ENCODE measurements at places on chromosomes 16 and 17.

DNA sequence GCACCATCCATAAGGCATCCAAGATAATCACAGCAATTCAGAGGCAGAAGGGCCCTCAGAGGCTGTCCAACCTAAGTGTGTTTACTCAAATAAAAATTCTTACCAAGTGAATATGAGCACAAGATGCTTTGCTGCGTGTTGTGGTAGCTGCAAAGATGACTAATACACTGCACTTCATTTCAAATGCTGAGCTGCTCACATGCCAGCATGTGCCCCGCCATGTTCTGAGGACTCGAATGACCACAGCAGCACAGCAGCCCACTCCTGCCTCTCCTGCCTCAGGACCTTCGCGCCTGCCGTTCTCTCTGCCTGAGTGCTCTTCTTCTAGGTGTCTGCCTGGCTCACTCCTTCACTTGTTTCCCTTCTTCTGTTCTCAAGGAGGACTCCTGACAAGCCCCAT lies 19.0 kb downstream of the PIK3R5 start:
- no peak for DNase-seq

- DNase-seq, result peak; percentile 13
Observed at GRCh38 chr17:71764505-71764904, 356.3 kb upstream of the SOX9 start.

DNA sequence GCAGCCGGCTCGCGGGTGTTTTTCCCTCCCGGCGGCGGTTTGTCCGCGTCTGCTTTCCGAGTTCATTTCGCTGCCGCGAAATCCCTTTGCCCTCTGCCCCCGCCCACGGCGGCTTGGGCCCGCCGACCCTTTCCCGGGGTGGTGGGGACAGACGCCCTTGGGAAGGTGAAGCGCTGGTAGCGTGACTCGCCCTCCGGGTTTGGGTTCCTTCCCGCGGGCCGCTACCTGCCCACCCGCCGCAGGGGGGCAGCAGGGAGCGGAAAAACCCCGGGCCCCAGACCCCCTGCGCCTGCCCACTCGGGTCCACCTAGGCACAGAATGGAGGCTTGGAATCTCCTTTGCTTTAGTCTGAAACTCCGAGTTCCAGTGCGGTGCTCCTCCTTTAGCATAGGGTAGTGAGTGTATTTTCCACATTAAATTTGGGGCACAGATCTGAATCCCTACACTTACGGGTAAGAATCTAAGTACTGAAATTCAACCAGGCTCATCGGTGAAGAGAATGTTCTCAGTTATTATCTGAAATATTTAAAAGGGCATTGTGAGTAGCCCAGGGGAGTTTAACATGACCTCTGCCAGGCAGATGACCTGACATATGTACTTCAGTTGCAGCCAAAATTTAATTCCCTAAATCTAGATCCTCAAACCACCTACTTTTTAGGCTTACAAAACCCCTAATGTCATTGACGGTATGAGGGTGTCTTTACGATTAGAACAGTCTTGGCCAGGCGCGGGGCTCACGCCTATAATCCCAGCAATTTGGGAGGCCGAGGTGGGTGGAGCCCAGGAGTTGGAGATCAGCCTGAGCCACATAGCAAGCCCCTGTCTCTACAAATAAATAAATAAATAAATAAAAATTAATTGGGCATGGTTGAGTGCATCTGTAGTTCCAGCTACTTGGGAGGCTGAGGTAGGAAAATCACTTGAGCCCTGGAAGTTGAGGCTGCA lies 1.0 kb downstream of the NME2 start:
- DNase-seq, result no peak

GRCh38 chr17:55451203-55451641 lies 29.6 kb upstream of the MMD start:
- DNase-seq, result no peak

DNA sequence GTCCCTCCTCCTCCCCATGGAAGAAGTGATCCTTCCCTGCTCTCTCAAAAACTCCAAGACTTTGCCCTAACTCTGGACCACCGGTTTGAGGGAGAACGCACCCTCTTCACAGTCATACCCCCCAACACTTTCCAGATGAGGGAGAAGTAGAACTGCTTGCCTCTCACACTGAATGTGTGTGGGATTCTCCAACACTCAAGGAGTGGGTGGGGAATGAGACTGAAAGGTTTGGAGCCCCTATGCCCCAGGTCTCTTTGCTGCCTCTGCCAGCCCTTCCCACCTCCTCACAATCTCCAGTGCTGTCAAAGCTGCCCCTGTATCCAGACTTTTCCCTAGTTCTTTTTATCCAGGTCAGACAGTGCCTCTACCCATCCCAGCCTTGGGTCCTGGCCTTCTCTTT lies 11.4 kb downstream of the HOXB4 start:
- no peak for DNase-seq

GRCh38 chr16:86521236-86522197 lies 11.2 kb downstream of the FOXF1 start:
- DNase-seq, result no peak

- DNase-seq, result no peak
Observed at GRCh38 chr17:28967221-28968135, 16.2 kb upstream of the PHF12 start.

DNA sequence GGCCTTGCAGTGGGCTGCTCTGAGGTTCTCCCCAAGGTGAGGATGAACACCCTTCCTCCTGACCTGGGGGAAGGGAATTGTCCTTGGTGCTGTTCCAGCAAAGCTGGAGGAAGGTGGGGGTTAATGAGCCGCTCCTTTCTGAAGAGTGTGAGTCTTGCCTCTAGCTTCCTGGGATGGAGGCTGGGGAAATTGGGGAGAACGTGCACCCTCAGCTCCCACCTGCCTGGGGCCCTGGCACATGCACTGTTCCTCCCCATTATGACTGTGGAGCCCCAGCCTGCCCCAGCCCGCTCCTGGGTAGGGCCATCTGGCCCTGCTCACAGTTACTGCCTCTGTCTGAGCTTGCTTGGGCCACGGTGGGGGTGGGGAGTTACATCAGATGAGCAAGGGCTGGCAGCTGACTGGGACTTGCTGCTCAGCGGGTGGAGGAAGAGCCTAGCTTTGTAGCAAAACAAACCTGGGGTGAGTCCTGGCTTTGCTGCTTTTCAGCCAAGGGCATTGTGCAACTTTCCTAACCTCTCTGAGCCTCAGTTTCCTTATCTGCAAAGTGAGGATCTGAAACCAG lies 11.1 kb downstream of the TNS4 start:
- no peak for DNase-seq

DNA sequence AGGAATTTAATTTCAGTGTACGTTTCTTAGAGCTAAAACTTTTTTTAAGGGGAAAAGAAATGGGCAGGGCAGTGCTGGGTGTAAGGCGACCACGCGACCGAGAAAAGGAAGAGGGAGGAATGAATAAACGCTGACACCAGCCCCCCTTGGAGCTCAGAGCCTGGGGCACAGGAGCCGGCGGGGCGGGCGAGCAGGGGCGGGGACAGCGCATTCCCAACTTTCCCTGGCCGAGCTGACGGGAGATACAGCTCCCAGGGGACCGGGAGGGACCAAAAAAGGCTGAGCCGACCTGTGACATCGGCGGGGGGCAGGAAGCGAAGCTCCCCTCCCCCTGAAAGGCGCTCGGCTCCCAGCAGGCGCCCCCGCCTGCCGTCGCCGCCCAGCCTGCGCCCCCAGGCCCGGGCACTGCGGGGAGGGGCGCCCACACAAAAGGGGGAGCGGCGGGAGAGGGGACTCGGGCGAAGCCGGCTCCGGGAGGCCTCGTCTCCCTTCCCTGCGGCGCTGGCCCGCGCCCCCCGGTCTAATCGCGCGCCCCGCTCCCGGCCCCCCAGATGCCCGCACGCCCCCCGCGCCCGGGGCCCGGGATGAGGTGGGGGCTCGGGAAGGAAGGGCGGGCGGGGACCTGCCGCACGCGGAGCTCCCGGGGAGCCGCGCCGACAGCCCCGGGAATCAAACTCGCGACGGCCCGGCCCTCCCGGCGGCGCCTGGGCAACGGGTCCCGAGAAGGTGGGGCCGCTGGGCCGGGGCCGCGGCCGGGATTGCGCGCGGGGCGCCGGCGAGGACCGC lies 622 bp downstream of the CUEDC1 start:
- DNase-seq, result peak; percentile 15

DNA sequence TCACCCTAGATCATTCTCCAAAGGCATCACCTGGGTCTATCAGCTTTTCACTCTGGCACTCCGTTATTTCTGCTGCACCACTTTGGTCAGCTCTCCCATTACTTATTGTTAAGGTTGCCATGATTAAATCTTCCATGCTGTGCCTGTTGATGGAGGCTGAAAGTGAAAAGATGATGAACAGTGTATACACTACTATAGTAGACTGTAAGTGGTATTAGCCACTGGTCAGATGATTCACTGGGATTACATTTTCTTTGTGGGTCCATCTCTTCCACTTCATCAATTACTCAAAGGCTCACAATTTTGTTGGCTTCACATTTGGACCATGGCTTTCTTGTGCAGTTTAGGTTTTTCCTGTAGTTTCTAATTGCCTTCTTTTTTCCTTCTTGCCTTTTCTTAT lies 15.9 kb upstream of the LGALS9 start:
- no peak for DNase-seq

DNA sequence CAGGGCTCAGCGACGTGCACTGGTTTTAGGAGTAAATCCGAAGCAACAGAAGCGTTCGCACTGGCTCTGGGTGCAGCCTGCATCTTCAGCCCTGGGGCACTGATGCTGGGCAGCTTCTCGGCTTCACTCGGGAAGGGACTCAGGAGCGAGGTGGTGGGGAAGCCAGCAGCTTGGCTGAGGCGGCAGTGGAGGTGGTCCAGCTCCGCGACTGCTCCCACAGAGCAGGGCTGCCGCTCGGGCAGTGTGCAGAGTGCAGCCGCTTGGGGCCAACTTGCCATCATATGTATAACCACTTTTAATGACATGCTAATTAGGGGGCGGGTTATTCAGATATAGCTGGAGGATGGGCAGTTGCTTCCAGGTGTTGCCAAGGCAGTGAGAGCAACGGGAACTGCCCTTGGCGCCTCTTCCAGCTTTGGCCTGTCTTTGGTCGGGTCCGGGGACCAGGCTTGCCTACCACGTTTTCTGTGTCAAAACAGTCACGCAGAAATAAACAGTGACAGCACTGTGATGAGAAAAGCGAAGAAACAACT lies 26.7 kb downstream of the METRNL start:
- no peak for DNase-seq

GRCh38 chr16:3032624-3033023 lies 4.1 kb downstream of the BICDL2 start:
- no peak for DNase-seq

- no peak for DNase-seq
Observed at GRCh38 chr17:56975656-56976055, 2.3 kb upstream of the SCPEP1 start.

GRCh38 chr16:24700549-24701392 lies 28.7 kb upstream of the TNRC6A start:
- DNase-seq, result peak; percentile 77

DNA sequence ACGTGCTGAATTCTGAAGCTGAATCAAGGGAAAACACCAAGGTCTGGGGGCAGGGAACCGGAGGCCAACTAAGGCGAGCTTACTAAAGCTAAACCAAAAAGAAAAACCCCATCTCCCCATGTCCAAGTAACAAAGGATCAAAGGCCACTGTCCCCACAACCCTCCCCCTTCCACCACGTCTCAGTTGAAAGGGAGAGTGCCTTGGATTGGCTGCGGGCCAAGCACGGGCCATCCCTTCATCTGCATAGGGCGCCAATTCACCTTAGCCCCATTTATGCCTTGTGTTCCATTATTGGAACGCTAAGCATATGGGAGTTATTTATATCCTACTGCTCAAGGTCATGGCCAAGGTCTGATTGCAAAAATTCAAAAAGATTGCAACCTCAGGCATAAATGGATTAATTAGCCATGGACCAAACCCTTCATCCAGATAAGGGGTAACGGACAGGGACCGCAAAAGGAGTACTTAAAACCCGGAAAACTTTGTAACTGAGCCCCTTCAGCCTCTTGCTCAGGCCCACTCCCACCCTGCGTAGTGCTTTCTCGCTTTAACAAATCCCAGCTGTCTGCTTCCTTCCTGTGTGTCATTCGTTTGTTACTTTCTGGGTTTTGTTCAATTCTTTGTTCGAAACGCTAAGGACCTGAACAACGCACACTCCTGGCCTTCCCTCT lies 740 bp upstream of the ATP6V0D1 start:
- no peak for DNase-seq

DNA sequence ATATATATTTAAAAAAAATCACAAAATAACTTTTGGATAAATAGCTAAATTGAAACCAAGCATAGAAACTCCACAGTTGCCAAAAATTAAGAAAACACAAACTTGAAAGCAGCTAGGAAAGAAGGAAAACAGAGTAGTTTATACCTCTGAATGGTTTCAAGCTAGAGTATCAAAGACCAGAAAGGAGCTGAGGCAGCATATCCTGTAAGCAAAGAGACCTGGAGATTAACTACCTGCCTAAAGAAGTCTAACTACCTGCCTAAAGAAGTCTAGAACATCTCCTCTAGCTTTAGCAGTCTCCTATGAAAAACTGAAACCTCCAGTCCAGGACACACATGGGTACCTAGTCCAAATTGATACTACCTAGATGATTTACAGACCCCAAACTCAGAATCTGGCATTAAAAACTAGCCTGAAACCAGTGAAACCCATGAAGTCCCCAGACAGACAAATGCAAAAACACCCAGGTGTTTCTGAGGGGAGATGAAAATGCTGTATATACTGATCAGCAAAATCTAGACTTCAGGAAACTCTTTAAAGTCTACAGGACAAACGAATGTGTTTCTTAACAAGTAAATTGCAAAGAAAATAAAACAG lies 17.6 kb downstream of the APPBP2 start:
- no peak for DNase-seq

GRCh38 chr17:65085397-65085796 lies 28.9 kb upstream of the GNA13 start:
- no peak for DNase-seq

GRCh38 chr17:10729334-10730193 lies at the start of gene TMEM220:
Gene TMEM220 (minus strand): TSS chr17:10730023. CDS start chr17:10729851, 172 bp downstream.
- peak; percentile 57 for DNase-seq

DNA sequence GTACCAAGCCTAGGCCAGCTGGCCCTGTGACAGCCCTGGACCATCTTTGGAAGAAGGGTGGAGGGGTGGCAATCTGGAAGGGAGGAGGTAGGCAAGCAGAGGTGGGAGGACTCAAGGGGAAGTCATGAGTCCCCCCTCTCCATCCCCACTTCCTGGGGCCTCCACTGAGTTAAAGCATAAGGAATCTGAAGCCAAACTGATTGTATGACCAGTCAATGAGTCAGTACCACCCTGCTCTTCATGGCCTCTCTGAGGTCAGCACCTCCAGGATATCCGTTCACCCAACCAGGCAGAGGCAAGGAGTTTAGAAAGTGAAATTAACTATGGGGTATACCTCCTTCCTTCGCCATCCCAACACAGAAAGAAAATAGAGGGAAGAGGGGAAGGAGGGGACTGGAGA lies 272.7 kb downstream of the SOX9 start:
- DNase-seq, result no peak

GRCh38 chr16:85592700-85593493 lies 20.2 kb upstream of the GSE1 start:
- no peak for DNase-seq

All from NT2/D1 (cell line).